ENCODE measurements at places on chromosomes 4 and X.

DNA sequence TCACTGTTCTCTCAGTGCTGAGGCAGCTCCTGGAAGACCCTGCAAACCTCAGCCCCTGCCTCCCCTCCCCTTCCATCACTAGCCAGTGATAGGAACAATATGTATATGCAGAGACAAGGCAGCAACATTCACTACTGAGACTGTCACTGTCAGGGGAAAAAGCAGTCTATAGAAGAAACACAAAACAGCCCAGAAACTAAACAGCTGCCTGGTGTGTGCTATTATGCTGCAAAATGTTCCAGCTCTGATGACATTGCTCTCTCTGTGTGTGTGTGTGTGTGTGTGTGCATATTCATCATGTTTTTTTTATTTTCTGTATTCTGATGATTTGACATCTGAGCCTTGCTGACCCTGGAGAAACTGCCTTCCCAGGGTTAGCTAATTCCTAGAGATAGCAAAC lies 147.2 kb downstream of the SPATA18 start:
- DNase-seq: no peak

GRCh38 chr4:100340512-100341485 lies 150.5 kb upstream of the DDIT4L start:
- peak; percentile 5 for DNase-seq

GRCh38 chr4:169724260-169724659 lies 33.5 kb downstream of the HPF1 start:
- peak; percentile 43 for DNase-seq

DNA sequence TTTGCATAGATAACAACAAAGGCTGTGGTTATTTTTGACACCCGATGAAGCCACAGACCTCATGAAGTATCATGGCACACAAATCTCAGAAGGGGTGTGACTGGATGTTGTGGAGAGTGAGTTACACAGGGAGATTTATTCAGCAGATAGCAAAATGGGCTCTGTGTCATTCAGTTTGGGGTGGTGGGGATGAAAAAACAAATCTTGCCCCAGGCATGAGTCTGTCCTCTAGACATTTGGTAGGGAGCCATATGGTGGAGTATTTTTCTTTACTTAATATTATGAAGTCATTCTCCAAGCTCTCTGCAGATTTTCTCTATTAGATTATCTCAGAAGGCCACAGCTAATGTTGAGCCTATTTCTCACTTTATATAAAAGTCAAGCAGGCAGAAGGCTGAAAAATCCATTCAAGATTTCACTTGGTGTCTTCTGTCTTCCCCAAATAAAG lies 277.1 kb upstream of the TENM3 start:
- DNase-seq: peak; percentile 93

DNA sequence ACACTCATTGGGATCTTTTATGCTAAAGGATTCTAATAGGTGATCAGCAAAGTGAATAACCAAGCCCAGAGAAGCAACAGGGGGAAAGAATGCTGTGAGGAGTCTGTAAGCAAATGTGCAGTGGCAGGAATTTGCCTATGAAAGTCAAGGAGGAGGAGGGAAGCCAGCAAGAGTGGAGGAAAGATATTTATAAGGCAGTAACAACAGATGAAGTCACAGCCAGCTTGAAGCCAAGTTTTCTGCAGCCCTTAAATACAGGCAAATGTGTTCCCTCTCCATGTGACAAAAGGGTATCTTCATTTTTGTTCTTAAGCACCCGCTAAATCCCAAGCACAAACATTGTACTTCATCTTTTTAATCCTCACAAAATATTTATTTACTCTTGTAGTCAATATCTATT lies 275.0 kb upstream of the CLNK start:
- DNase-seq: no peak

- DNase-seq: no peak
Observed at GRCh38 chrX:78330540-78330939, 3.1 kb upstream of the CYSLTR1 start.

GRCh38 chr4:84965553-84966381 lies 723 bp downstream of the WDFY3 start:
- DNase-seq: peak; percentile 56

Data from M059J (cell line).